ENCODE measurements at places on chromosomes 1 and 21.

DNA sequence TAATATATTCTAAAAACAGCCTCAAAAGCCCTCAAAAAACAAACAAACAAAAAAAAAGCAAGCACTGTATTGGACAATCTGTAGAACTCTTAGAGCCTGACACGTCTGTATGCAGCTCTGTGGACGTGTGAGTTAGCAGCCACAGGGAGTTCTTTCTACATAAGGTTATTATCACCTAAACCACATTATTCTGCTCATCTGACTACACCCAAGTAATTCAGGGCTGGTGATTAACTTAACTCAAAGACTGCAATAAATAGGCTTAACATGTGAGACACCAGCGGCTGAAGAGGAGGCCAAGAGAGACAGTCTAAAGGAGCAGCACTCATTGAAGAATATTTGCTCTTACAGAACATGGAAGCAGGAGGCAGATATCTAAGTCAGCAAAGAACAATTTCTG, 316.0 kb downstream of the VAV3 start:
- DNase-seq: no peak

- DNase-seq: no peak
These were observed 73.9 kb upstream of the ANGPTL1 start for GRCh38 chr1:178944729-178945128.

DNA sequence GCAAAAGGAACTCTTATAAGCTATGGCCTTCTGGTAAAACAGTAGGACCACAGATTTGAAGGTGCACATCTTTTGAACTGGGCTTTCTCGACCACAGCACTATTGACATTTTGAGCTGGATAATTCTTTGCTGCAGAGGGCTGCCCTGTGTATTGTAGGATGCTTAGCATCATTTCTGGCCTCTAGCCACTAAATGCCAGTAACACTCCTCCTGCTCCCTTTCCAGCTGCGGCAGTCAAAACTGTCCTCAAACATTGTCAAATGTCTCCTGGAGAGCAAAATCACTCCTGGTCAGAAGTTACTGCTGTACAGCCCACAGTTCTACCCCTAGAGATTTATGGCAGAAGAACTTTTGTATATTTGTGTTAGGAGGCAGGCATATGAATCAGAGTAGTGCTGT, 836.7 kb downstream of the PLA2G4A start:
- DNase-seq: no peak

DNA sequence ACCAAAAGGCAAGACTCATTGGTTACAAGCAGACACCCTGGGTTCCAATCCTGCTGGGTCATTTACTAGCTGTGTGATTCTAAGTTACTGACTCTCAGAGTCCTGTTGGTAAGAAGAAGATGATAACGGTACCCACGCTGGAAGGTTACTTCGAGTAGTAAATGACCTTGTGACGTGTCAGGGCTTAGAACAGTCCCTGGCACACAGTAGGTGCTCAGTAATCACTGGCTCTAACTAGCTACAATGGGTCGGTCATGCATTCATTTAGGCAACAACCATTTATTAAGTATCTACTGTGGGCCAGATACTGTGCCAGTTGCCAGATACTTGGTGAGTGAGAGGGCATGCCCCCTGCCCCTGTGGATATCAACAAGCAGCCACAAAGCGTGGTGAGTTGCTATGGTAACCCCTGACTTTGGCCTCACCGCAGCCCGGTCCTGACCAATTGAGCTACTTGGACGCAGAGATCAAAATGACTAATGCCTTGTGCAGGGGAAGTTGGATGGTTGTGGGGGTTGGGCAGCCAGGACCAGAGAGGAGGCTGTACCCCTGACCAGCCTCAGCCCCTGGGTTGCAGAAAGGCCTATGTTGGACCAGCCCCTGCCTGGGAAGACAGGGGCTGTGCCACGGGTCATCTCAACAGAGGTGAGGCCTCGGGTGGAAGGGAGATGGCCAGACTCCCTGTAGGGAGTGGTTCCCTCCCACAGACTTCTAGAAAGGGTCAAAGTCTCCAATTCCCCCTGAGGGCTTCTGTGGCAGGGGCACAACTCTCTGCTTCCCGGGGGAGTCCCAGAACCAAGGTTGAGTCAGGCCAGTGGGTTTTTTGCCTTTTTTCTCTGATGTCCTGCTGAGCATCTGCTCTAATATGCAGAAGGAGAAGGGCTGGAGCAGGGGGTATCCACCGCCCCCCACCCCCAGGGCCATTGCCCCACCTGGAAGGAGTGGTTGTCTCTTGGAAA, 16.0 kb downstream of the DHRS3 start:
- no peak for DNase-seq

GRCh38 chr1:208132287-208132882, 111.8 kb downstream of the PLXNA2 start:
- peak; percentile 42 for DNase-seq

DNA sequence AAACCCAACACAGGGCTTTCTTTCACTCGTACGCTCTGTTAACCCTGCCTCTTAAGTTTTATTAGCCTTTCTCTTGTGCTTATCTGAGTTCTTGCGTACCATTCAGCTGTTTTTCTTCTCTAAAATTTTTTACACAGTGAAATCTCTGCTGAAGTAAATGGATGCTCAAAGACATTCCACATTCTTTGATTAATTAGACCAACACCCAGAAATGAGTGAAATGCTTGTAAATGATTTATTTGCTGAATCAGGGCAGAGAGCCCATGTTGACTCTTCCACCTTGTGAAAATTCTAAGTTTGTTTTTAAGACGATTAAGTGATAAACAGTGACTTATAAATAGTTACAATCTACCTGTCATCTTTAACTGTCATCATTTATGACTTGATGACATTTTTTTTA, 156.7 kb downstream of the ACTL8 start:
- DNase-seq: no peak

- no peak for DNase-seq
These were observed 5.5 kb upstream of the RNF11 start for GRCh38 chr1:51230501-51231078.

DNA sequence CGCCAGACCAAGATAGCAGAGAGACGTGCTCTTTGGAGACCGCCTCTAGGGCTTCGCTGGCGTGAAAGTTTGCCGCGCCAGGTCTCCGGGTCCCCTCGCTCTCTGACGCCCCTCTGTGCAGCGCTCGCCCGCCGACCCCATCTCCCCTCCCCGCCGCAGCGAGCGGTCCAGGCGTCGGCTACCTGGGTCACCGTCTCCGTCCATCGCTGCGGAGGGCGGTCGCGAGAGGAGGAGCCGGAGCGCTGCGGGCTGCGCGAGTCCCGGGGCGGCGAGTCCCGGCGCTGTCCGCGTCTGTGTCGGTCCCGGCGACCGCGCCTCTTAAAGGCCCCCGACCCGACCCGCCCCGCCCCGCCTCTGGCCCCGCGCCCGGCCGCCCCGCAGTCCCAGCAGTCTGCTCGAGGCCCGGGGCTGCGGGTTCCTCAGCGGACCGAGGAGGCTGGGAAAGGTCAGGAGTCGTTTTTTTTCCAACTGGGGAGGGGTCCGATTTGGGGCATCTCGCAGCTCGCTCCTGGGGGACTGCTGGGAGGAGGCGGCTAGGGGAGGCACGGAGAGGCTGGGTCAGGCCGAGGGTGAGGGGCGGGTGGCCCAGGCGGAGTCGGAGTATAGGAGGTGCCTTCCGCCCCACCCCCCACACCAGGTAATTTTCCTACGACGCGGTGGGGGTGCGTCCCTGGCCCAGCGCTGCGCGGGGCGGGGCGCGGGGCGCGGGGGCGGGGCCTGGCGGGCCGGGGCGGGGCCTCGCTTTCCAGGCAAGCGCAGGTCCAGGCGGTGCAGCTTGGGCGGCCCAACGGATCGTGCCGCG, at the start of the genes FBXO2 and FBXO44:
Gene FBXO2 (minus strand): TSS at position 293 of the 802 bp plus-strand sequence. CDS start 89 bp downstream, at position 204.
Gene FBXO44 (plus strand): TSS at position 741 of the 802 bp plus-strand sequence. CDS start 959 bp downstream, outside the sequence.
- DNase-seq: peak; percentile 7

DNA sequence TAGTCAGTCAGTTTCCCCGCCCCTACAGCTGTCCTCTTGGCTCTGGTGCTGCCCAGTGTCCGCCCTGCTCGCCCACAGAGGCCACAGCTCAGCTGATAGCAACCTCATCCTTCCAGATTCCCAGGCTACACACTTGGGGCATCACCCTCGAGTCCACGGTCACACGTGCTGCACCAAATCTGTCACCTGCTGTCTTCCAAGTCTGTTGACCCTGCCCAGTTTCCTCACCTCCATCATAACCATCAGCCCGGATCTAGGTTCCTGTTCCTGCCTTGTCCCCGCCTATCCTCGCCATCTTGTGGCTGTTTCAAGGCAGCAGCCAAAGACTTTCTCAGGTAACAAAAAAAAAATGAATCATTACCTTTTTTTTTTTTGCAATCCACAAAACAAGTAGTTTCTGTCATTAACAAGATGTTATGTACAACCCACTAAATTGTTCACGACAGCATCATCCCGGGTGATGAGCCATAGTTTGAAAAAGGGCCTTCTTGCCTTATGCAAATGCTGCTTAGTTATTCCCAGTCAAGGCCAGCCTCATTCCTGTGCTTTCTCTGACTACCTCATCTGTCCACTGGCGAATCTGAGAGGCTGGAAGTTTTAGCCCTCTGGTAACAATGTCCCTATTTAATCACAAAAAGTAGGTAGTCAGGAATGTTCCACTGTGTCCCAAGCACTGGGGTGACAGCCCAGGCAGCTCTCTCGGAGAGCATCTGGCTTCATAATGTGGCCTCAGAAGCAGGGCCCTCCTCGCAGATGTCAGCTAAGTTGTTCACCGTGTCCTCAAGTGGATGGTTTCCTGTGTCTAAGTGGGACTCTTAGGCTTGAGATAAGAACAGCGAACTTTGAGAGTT, 4.9 kb upstream of the MIIP start:
- no peak for DNase-seq

GRCh38 chr1:230753586-230754251, 6.5 kb downstream of the CAPN9 start:
- DNase-seq: peak; percentile 13

- no peak for DNase-seq
These were observed 228.0 kb downstream of the RYR2 start for GRCh38 chr1:237269938-237270337.

- DNase-seq: peak; percentile 59
These were observed 26.8 kb downstream of the PPP2R5A start for GRCh38 chr1:212311836-212312497.

DNA sequence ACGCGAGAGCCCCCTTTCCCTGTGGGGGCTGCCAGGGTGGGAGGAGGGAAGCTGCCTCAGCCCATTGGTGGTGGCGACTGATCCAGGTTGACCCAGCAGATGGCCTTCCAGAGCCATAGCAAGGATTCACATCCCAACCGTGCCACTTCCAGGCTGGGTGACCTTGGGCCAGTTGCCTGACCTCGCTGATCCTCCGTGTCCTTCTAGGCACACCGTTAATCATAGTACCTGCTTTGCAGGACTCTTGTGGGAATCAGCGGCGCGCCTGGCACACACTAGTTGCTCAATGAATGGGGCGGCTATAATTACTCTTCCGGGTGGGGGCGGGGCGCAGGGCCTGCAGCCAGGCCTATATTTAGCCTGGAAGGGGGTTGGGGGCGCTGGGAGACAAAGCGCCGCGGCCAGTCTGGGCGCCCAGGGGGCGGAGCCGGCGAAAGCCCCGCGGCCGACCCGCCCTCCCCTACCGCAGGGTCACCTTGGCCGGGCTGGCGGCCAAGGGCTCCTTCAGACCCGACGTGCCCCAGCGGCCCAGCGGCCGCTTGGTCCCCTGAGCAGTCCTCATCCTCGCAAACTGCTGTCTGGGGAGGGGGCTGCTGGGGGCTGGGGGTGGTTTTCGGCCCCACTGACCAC, 5.1 kb downstream of the HSPB7 start:
- DNase-seq: peak; percentile 45

DNA sequence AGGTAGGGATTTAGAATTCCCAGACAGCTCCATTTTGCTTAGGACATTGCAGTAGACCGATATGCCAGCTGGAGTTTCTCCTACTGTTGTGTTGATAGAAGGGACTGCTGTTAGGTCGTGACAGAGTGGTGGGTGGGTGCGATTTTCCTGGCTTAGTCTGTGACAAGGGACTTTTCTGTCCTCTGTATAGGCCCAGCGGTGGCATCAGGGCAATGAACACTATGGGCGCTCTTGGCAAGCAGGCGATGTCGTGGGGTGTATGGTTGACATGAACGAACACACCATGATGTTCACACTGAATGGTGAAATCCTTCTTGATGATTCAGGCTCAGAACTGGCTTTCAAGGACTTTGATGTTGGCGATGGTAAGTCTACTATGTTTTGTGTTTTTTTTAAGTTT, 321.8 kb downstream of the ZP4 start:
- no peak for DNase-seq

DNA sequence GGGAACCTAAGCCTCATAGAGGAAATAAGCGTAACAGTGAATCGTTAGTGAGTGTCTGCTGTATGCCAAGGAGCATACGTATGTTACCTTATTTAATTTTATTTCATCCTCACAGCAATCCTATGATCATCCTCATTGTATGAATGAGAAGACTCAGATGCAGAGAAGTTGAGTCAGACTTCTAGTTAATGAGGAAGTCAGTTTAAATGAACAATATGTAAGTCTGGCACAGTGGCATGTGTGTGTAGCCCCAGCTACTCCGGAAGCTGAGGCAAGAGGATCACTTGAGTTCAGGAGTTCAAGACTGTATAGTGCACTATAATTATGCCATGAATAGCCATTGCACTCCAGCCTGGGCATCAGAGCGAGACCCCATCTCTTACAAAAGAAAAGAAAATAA, 148.0 kb downstream of the ZZZ3 start:
- DNase-seq: no peak

DNA sequence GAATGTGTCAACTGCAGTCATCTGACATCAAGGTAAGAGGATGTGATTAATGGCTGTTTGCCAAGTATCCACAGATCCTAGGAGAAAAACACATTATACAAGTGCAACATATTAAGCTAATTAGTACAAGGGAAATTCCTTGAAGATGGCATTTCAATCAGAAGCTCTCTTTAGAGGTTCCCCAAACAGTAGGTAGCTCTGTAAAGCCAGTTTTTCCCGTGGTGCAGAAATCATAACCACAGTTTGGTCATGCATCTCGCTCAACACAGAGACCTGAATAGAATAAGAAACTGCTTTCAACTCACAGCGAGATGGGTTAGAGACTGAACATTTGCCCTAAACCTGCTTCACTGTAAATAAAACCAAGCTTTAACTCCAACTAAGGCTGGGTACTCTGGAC, 230.5 kb upstream of the CAMK1G start:
- no peak for DNase-seq

All from HCEC 1CT (cell line).